ENCODE measurements at places on chromosomes 5 and 9.

DNA sequence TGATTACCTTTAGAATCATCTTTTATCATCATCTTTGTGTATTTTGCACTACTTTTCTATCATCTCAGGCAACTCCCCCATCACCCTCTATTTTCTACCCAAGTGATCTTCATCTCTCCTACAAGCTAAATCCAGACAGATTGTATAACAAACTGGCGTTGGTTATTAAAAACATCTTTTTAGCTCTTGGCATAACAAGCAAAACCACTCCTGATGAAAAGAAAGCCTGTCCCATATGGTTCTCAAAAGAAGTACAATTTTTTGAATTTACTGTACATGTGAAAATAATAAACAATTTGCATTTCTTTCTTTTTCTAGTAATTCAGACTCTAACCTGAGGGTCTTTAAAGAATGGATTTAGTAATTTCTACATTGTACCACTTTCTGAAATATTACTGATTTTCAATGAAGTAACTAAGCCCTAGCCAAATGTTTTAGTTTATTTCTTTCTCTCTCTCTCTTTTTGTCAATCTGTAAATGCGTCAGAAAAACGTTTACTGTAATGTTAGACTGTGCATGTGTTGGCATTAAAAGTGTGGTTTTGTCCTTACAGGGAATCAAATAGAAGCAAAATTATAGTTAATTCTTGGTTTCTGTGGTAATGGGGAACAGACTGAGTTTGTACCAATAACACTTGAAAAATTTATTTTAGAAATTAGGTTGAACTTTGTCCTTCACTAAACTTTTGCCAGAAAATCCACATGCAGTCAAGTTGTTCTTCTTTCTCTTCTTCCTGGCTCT is 52.5 kb upstream of the RPS23 start:
- no peak for DNase-seq

DNA sequence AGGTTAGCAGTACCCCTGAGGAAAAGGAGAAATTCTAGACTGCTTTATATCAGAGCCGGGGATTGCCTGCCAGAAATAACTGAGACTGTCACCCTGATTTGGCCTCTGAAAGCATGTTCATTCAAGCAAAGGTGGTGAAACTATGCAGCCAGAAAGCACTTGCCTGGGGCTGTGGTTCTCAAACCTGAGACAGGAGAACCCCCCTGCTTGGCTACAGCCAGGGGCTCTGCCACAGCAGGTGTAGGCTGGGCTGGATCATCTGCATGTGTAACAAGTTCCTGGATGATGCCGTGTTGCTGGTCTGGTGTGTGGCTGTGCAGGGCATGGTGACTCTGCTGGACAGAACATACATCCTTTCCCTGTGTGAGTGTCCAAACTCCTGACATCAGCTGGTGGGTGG is 157.8 kb downstream of the NXNL2 start:
- no peak for DNase-seq

DNA sequence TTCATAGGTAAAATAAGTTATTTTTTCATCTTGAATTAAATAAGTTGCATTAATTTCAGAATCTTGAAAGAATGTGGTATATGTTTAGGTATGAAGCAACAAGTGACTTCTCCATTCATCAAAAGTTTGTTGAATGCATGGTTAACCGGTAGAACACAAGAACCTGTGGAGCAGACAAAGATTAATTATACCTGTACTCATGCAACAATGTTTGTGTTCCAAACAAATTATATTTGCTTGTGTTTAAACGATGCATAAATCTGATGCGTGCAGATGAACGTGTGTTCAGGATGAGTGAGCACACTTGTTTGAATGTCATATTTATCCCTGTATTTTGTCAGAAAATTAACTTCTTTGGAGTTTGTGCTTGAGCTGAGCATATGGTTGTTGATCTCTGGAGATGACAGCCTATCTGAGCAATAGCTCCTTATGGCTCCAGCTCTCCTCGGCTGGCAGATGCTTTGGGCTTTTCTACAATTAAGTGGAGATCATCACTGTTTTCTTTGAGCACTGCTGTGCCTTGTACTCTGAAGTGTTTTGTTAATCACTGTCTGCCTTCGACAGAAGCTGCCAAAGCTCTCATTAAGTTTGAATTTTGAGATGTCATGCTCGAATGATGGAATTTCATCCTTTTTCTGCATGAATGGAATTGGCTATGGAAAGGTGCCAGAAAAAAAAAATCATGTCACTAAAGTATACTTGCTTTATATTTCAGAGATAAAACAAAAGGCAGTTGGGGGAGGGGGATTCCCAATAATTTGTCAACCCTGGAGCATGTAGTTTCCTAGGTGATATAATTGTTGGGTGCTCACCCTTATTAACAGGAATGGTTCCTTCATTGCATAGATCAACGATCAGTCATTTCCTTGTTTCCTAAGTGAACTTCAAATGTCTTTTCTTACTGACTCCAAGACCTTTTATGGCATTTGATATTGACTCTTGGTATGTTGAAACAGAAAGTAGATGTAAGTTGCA is 502.5 kb upstream of the ARRDC3 start:
- DNase-seq: no peak

- no peak for DNase-seq
Measured at GRCh38 chr5:138999674-139000073, 124.5 kb upstream of the LRRTM2 start.

DNA sequence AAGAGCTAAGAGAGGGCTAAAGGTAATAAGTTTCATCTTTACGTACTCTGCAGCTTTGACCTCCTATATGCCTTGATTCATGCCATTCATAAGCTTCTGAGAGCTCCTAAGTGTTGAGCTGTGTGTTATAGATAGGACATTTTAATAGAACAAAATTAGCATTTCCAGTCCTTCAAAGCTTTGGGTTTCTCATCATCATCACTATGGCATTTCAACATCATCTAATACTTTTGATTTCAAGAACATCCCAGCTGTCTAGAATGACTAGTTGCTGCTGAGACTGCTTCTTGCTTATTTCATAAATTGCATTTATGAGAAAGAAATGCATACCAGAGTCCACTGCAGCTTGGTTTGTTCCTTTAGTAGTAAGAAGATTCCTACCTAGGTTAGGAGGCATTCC is 201.7 kb downstream of the SGCD start:
- no peak for DNase-seq

GRCh38 chr5:72509401-72509800 is 2.2 kb upstream of the ZNF366 start:
- no peak for DNase-seq

DNA sequence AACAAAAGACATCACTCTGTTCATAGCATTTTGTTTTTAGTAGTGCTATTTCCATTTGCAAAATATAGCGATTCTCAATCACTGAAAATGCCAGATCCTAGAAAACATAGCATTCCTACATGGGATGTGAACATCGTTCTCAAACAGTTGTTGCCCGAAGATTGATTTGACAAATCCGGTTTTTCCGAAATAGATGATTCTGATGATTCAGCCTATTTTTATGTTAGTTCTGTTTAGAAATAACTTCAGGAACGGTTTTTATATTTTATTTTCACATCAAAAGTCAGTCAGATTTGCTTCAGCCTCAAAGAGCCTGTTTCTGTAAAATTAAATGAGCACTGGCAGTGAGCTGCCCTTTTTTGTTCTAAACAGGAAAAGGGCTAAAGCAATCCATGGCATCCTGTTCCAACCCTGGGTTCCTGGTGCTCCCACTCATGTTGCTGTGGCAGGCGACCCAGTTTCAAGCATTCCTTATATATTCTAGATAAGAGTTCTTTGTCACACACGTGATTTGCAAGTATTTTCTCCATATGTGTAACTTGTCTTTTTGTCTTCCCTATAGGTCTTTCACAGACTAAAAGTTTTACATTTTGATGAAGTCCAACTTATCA is 14.2 kb upstream of the PSIP1 start:
- DNase-seq: no peak

DNA sequence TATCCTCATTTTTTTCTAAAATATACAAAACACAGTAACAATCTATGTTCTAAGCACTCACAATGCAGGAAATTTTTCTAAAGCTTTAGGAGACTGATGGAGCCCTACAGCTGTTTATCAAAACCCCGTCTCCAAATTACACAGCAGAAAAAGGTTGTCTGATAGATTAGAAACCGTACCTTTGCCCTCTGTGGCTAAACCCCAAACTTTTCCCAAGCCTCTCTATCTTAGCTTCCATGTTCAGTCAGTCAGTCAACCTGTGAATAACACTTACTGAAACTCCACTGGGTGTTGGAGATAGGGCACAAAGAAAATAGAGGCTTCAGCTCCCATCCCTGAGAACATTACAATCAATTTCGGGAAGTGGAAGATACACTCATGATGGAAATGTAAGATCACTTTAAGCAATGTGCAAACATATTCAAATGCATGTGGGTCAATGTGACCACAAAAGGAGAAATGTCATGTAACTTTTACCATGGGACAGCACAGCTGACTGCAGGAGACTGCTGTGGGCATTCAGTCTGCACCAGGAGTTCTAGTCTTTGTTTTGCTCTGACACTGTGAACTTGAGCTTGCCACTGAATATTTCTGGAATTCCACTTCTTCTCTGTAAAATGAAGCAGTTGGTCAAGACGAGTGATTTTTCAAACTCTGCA is 279.5 kb upstream of the PIK3R1 start:
- DNase-seq: no peak

GRCh38 chr9:93187574-93187973 is 3.6 kb downstream of the WNK2 start:
- DNase-seq: no peak

GRCh38 chr9:112844771-112845542 is 45.7 kb downstream of the SLC46A2 start:
- DNase-seq: no peak

DNA sequence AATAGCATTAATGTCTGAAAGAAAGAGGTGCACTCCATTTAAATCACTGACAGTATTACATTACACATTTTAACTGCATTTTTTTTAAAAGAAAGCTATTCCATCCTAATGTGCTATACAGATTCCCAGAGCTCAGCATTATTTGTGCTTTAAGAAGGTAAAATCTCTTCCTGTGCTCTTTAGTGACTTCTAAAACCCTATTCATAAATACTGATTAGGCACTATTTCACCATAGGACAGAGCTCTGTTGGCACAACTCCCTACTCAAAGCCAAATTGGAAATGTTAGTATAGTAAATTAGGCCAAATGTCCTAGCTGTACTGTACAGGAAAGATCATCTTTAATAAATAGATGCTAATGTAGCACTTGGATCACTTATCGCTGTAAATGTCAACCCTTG is 262.5 kb downstream of the TUSC1 start:
- DNase-seq: no peak

Data from stromal cell of bone marrow (primary cell).